Foreskin fibroblast (primary cell): ENCODE measurements at places on chromosomes 2 and 18.
A peak's percentile ranks its signal among the peaks of the same experiment; 100 is the strongest.

- peak; percentile 5 for DNase-seq
Observed at GRCh38 chr18:6994056-6994770, 123.4 kb downstream of the LAMA1 start.

DNA sequence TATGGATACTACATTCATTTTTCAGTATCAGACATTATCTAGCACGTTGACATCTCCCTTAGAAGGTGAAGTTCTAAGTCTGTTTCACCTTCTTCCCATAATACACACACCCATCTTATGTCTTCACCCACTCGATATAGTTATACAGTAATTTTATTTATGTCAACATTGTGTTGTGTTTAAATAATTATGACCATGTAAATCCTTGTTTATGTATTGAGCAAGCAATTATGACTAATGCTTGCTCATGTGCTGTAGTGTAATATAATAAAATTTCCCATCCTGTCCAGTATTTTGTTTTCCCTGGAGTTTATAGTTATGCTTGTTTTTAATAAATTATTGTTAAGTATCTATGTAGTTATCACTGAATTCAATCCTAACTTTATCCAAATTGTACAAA, 163.2 kb downstream of the MTX2 start:
- DNase-seq = peak; percentile 24

DNA sequence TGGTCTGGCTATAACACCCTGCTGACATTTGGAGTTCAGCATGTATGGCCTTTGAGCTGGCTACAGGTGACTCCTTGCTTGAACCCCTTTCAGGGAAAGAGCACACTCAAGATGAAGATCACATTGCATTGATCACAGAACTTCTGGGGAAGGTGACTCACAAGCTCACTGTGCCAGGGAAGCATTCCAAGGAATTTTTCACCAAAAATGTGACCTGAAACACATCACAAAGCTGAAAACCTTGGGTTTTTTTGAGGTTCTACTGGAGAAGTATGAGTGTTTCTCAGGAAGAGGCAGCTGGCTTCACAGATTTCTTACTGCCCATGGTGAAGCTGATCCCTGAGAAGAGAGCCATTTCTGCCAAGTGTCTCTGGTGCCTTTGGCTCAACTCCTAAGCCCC, 879.0 kb downstream of the CBLN2 start:
- peak; percentile 60 for DNase-seq

GRCh38 chr18:43482136-43482535, 204.8 kb upstream of the SYT4 start:
- no peak for DNase-seq

DNA sequence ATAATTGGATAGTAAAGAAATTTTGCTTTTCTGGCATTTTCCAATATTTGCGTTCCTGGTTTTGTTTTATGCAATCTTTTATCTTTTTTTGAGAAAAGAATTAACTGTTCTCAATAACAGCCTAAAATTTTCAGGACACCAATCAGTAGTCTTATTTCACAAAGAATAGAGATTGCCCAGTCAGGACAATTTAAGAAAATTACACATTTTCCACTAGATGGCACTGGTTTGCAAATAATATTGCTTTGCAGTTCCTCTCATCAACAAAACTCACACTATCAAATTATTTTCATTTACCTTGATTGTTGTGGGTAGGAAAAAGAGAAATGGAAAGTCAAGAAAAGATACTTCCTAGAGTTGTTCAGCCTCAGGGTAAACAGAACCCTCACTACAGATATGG, 2.4 kb upstream of the RBM45 start:
- peak; percentile 51 for DNase-seq

DNA sequence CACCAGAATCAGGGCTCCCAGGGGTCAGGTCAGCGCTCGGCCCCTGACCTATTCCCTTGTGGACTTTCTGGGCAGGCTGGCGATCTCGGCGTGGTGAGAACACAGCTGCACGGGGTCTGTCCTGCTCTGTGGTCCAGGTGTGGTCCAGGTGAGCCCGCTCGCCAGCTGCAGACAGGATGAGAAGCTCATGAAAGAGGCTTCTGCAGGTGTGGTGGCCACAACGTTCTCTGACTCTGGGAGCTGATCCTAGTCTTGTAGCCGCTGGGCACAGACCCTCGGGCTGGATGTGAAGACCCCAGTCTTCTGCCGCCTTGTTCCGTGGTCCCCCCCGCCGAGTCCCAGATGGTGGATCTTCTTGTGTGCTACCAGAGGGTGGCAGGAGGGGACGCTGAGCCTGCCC, 129.7 kb downstream of the RTP5 start:
- no peak for DNase-seq

GRCh38 chr2:121366040-121366439, 81.0 kb upstream of the TFCP2L1 start:
- DNase-seq = no peak

DNA sequence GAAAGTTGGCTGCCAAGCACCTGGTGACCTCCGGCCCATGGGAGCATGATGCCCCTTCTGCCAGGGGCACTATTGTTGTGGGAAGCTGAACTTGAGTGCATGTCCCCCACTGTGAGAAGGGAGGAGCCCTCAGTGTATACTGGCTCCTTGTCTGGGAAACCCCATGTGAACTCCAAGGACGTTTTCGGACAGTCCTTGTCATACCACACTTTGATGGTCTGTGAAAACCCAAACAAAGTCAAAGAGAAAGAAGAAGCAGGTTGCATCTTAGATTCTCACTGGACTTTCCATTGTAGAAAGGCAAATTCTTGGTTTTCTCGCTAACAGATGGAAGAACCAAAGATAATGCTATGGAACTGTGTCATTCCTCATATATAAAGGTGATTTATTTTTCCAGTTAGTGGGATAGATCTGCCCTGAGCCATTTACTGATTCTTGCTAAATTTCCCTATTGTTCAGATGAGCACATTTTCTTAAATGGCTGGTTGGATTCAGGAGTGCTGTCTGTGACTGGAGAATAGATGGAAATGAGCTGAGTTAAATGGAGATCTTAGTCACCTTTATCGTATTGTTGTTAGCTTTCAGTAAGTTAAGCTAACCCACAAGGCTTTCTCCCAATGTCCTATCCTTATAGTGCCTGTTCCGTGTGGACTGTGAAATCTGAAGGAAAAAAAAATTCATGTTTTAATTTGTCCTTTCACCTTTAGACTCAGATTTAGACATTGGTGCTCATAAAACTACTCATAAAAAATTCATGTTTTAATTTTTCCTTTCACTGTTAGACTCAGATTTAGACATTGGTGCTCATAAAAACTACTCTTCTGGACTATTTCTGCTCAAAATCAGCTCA, 166.6 kb downstream of the ACTR3 start:
- no peak for DNase-seq

- peak; percentile 34 for DNase-seq
Observed at GRCh38 chr2:149767516-149767974, 180.0 kb upstream of the MMADHC start.

GRCh38 chr18:49745045-49746014, 68.0 kb downstream of the ACAA2 start:
- no peak for DNase-seq

DNA sequence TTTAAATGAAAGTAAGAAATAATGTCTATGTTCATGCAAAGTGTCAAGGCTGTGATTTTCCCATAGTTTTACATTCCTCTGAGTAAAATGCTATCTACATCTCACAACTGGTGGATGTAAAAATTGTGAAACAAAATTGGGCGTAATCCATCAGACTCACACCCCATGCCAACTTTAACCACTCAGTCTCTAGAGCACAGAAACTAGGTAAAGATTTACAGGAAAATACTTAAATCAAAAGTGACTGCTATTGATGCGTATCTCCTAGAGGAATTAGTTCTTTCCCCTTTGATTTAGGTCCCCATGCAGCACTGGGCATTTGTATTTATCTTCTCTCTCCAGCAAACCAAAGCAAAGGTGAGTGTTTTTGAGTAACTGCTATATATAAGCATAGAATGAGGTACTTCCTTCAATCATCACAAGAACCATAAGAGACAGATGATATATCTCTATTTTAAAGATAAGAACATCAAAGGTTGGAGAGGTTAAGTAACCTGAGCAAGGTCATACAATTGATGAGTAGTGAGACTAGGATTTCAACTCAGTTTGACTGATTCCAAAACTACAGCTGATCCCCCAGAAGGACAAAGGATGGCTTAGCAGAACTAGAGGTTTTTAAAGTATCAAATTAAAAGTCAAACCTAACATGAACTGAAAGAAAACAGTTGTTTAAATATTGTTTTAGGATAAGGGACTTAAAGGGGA, 594.0 kb upstream of the ACVR2A start:
- no peak for DNase-seq

DNA sequence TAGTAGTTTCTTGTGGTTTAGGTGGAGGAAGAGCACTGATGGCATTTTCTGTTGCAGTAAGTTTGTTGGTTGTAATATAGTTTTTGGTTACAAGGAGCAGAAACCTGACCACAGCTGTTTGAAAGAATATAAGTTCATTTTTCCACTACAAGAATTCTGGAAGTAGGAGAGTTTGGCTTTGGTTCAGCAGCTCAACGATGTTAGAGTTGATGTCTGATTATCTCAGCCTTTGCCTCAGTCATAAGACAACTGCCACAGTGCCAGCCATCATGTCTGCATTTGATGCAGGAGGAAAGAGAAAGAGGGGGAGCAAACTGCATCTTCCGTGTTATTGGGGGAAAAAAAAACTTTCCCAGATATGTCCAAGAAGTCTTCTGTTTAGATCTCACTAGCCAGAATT, 119.1 kb downstream of the LYPD1 start:
- DNase-seq = no peak

DNA sequence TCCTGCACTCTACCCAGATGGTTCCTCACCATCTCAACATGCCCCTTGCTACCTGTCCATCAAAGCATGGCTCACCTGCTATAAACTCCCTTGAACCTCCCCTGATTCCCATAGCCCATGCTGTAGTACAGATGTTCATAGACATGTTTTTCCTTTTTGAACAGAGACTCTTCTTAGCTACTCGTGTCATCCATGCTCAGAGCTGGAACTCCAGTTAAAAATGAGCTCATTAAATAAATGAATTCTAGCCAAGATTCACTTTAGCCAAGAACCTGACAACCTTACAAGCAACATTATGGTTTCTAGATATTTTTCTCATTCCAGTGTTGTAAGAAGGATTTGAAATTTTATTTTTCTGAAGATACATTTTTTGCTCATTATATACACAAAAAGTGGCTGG, 65.0 kb downstream of the SCG2 start:
- DNase-seq = no peak

- no peak for DNase-seq
Observed at GRCh38 chr18:434410-434809, 66.1 kb downstream of the COLEC12 start.

DNA sequence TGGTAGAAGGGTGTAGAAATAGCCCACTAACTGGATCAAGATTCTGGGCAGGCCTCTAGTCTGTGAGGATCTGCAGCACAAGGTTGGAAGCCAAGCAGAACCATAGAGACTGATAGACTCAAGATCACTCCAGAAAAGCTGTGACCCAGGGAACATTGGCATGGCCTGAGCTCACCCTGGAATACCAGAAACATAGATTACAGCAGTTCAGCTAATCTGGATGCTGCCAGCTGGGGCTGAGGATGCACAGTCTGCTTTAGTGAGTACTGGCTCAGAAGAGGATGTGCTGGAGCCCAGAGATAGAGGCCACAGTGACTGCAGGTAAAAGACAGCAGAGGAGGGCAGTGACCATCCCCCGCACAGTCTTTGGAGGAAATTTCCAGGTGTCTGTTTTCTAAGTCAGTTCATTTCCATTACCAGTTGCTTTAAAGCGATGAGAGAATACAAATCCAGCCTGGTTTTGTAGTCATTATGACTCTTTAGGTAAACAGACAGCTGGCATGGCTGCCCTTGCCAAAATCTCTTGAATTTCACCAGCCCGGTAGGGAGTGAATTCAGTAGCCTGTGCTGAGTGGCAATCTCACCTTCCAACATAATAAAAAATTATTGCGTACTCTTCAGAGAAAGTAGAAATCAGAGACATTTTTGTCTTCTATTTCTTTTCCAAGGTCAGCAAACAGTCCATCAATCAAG, 119.2 kb downstream of the ANTXR1 start:
- no peak for DNase-seq

GRCh38 chr18:10482985-10483949, 28.8 kb downstream of the APCDD1 start:
- no peak for DNase-seq

DNA sequence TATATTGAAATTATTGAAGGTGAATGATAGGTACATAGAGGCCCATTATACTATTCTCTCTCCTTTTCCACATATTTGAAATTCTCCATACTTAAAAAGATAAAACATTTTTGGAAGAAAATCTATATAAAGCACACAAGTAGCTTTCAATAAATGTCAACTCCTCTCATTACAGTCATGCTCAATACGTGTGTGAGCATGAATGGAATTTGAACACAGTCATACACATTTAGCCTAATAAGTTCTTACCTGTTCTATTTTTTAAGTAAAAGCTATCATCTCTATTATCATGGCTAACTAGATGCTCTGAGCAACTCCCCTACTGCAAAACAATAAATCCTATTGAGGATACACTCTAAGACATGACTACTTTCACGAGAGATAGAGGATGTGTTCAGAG, 41.9 kb upstream of the SPATS2L start:
- DNase-seq = no peak

GRCh38 chr2:193891023-193891422, 1696.3 kb upstream of the TMEFF2 start:
- no peak for DNase-seq

GRCh38 chr2:73972846-73973245, 11.9 kb upstream of the TET3 start:
- DNase-seq = no peak

GRCh38 chr2:20479835-20480234, 33.0 kb downstream of the RHOB start:
- no peak for DNase-seq
